ENCODE measurements at places on chromosomes 4 and X.

DNA sequence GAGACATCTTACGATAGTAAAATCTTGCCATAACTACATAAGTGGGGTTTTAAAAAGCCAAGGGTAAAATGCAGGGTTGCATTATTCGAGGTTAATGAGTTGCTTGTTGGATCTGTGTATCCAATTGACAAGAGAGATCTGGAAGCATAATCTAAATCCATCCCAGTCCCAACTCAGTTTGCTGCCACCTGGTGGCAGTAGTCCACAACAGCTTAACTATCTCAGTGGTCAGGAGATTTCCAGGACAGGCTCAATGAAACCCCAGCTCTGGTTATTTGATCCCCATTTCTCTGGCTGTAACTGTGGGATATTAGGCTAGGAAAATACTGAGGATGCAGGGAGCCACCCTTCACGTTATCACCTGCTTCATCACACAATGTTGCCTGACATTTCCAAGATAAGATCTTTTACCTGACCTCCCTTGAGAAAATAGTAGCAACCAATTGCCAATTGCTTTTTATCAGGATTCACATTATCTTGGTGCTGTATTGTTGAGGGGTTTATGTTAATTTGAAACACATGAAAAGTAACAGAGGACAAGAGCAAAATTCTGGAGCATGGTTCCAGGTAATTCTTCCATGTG is 88.2 kb upstream of the TNIP3 start:
- H3K27me3 ChIP-seq: no peaks in the 10 kb centered on the region
- no peak overlapping the region for H3K4me3 ChIP-seq
- H3K4me1 ChIP-seq: no peaks in the 10 kb centered on the region
- peak; percentile 61 for DNase-seq

DNA sequence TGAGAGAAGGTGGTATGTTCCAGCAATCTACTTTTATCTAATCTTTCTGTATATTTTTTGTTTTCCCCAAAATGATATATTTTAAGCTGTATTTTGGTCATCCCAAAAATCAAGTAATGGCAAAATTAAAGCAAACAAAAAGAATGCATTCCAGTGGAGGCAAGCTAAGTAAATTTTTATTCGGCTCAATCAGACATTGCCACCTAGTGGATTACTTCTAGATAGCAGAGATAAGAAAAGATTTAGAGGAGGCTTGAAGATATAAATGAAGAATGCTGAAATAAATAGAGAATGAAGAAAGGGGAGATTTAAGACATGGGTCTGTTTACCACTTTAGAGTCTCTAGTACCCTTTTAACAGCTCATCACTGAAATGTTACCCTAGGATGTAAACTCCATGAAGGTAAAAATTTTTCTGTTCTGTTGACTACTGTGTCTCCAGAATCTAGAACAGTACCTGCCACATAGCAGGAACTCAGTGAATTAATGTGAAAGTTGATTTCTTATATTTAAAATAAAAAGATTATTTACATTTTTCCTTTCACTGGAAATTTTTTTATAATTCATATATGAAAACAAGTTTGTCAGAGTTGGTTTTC is 110.9 kb upstream of the ANK2 start:
- DNase-seq: peak; percentile 54
- H3K27ac ChIP-seq: no peak overlapping the region
- H3K4me1 ChIP-seq: no peaks in the 10 kb centered on the region
- H3K4me3 ChIP-seq: no peak overlapping the region
- no peaks in the 10 kb centered on the region for H3K27me3 ChIP-seq

DNA sequence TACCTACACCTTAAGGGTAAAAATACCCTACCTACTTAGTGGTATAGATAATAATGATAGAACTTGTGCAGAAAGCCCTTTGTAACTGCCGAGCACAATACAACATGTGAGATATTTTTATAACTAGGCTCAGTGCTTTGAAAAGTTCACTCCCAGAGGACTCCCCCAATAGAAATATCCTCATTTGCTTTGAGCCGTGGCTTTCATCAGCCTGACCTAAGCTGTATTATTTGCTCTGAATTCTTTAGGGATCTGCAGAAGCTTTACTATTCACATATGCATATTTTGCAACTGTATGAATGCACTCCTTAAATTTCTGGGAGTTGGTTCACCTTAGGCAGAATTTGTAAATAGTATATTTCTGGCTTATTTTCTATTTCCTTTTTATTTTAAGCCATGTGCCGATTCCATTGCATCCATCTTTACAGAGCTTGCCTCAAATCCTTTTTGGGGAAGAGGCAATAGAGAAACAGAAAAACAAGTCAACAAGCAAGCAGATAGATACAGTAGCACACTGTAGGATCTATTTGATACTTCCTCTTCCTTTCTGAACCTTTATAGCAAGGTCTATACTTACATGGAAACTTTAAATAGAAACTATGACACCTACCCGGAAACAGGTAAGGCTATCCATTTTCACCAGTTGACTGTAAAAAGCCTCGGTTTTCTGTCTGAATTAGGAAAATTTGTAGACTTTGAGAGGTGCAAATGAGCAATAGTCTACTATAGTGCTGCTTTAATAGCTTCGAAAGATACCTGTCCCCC is 242.5 kb upstream of the VCX3A start:
- no peak overlapping the region for H3K4me3 ChIP-seq
- H3K27me3 ChIP-seq: no peaks in the 10 kb centered on the region
- H3K27ac ChIP-seq: peak overlapping the region; percentile 75
- H3K4me1 ChIP-seq: peaks cover 18% of the 10 kb centered on the region

- peaks cover 19% of the 10 kb centered on the region for H3K4me1 ChIP-seq
- no peak overlapping the region for H3K4me3 ChIP-seq
- peaks cover 30% of the 10 kb centered on the region for H3K27me3 ChIP-seq
- no peak for DNase-seq
- H3K36me3 ChIP-seq: no peaks in the 10 kb centered on the region
These were observed 99.9 kb upstream of the KLHL13 start for GRCh38 chrX:118216509-118216908.

GRCh38 chr4:86895692-86896488 is 3.7 kb upstream of the C4orf36 start:
- peak; percentile 68 for DNase-seq
- H3K36me3 ChIP-seq: no peaks in the 10 kb centered on the region
- H3K27me3 ChIP-seq: no peaks in the 10 kb centered on the region
- H3K27ac ChIP-seq: no peak overlapping the region
- no peaks in the 10 kb centered on the region for H3K4me1 ChIP-seq

- no peak for DNase-seq
- H3K4me3 ChIP-seq: no peak overlapping the region
- no peaks in the 10 kb centered on the region for H3K36me3 ChIP-seq
- H3K4me1 ChIP-seq: no peaks in the 10 kb centered on the region
These were observed 35.8 kb upstream of the LARP1B start for GRCh38 chr4:128025319-128025718.

- H3K36me3 ChIP-seq: no peaks in the 10 kb centered on the region
- no peaks in the 10 kb centered on the region for H3K27me3 ChIP-seq
- H3K4me3 ChIP-seq: no peak overlapping the region
- no peak overlapping the region for H3K27ac ChIP-seq
- peaks cover 4% of the 10 kb centered on the region for H3K4me1 ChIP-seq
- DNase-seq: no peak
These were observed 17.6 kb downstream of the TKTL1 start for GRCh38 chrX:154313147-154313546.

- no peaks in the 10 kb centered on the region for H3K4me1 ChIP-seq
- no peaks in the 10 kb centered on the region for H3K27me3 ChIP-seq
- no peak overlapping the region for H3K4me3 ChIP-seq
- no peak for DNase-seq
- H3K36me3 ChIP-seq: no peaks in the 10 kb centered on the region
- H3K27ac ChIP-seq: no peak overlapping the region
These were observed 439.2 kb upstream of the FAM47C start for GRCh38 chrX:36568946-36569345.

DNA sequence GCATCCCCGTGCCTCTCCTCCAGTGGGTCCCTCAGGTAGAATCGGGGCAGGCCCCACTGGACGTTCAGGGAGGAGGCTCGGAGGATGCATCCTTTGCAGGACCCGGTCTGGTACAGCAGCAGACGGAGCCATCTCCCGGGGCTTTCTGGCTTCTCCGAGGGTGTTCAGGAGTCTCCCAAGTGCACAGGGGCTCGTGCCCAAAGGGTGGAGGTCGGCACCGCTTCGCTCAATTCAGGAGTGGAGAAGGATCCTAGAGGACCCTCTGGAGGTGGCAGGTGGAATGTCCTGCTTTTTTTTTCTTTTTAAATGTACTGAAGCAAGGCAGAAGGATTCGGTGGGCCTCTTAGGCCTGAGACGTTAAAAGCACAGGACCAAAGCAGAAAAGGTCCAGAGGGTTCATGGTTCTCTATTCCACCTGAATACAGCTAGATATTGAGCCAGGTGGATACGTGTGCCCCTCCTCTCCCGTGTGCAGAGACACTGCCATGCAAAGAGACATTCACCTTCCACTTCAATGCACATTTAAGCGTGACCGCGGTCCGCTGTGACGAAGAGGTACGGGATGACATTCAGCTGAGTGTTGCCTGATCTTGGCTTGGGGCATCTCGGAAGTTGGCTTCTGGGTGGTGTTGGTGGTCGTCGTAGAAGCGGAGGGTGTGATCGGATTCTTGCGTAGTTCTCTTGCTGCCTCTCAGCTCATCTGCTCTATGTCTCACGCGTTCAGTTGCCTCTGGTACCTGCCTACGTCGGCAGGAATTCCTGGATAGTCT is 281.2 kb upstream of the AGTR2 start:
- no peak for DNase-seq
- H3K27ac ChIP-seq: no peak overlapping the region
- no peaks in the 10 kb centered on the region for H3K4me1 ChIP-seq
- H3K4me3 ChIP-seq: no peak overlapping the region
- no peaks in the 10 kb centered on the region for H3K36me3 ChIP-seq

GRCh38 chrX:9596837-9597236 is 132.0 kb downstream of the TBL1X start:
- H3K27ac ChIP-seq: no peak overlapping the region
- DNase-seq: no peak
- no peak overlapping the region for H3K4me3 ChIP-seq
- H3K36me3 ChIP-seq: no peaks in the 10 kb centered on the region

DNA sequence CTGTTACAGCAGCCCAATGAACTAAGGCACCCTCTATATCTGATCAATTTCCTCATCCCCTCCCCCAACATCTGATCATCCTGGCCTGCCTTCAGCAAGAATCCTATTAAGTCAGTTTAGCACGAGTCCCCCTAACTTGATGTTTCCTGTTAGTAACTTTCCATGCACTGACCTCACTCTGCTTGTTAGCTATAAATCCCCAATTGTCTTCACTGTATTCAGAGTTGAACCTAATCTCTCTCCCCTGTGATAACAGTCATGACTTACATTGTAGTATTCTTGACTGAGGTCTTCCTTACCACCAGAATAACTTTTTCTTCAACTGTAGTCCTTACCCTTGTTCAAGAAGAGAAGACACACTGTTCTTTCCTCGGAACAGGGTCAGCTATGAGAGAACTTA is 8.5 kb downstream of the ANXA5 start:
- H3K4me3 ChIP-seq: no peak overlapping the region
- H3K27me3 ChIP-seq: no peaks in the 10 kb centered on the region
- H3K36me3 ChIP-seq: no peaks in the 10 kb centered on the region
- no peak overlapping the region for H3K27ac ChIP-seq

GRCh38 chr4:56271131-56271530 is 116.2 kb downstream of the AASDH start:
- no peaks in the 10 kb centered on the region for H3K27me3 ChIP-seq
- H3K36me3 ChIP-seq: no peaks in the 10 kb centered on the region
- H3K4me3 ChIP-seq: no peak overlapping the region
- H3K4me1 ChIP-seq: no peaks in the 10 kb centered on the region
- DNase-seq: no peak
- H3K27ac ChIP-seq: no peak overlapping the region

DNA sequence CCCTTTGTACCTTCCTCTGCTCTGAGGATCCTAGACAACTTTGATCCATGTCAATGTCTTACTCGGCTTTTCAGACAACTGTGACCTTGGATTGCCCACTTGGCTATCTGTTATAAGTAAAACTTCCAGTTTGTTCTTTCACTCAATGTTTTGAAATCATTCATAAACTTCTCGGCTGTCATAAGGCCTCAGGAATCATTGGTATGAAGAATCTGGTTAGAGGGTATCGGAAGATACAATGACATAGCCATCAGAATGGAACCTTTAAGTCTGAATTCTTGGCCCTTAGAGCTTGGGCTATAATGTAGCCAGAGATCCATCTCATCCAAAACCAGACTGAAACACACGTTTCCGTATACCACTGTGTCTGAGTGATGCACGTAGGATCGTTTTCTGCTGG is 59.0 kb upstream of the WDR1 start:
- H3K27me3 ChIP-seq: no peaks in the 10 kb centered on the region
- no peaks in the 10 kb centered on the region for H3K4me1 ChIP-seq
- DNase-seq: no peak
- no peak overlapping the region for H3K4me3 ChIP-seq

DNA sequence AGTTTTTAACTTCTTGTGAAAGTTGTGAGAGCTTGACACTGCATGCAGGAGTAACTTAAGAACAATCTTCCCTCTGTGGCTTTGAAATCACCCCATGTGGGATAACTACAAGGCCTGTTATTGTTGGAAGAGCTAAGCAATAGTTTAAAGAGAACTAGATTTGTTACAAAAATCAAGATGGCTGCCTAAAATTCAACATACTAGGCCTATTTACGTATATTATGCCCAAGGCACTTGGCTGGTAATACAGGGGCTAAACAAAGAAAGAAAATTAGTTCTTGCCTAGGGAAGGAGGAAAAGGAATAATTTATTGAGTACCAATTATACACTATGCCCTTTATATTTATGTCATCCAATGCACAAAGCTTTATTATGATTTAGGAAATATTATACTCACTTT is 36.1 kb downstream of the DMD start:
- no peaks in the 10 kb centered on the region for H3K4me1 ChIP-seq
- no peaks in the 10 kb centered on the region for H3K27me3 ChIP-seq
- H3K27ac ChIP-seq: no peak overlapping the region
- no peaks in the 10 kb centered on the region for H3K36me3 ChIP-seq
- no peak for DNase-seq
